ENCODE measurements at places on chromosomes 7 and 10.

- no peak for DNase-seq
Measured at GRCh38 chr10:85916994-85917573, 449.5 kb downstream of the GRID1 start.

DNA sequence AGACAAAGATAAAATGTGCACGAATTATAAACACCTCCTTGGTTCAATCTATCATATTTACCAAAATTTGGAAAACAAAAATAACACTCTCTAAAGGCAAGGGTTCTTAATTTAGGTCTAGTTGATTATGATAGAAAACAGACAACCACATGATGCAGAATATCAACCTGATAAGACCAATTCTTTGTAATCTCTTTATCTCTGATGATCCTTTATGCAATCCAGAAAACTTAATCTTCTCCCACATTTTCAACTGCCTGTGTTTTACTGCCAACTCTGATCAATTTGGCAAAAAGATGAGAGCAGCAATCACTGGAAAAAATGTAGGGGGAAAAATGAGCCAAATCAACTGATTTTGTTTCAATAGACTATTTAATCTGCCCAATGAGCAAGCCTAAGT, 148.5 kb downstream of the LRRN3 start:
- no peak for DNase-seq

- no peak for DNase-seq
Measured at GRCh38 chr10:48931188-48931587, 8.5 kb downstream of the LRRC18 start.

DNA sequence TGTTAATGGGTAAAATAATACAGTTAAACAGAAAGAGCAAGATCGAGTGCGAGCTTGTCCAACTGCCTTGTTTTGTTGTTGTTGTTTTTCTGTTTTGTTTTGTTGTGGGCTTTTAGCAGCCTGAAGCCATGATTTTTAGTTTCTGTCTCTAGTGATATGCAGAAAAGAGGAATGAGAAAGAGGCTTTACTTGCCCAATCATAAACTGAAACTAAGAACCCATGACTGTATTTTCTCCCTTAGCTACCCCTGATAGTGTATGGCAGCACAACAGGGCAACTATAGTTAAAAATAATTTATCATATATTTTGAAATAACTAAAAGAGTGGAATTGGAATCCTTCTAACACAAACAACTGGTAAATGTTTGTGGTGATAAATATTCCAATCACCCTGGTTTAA, 493.9 kb downstream of the GLRX3 start:
- DNase-seq, result no peak

GRCh38 chr7:159036916-159037605, 107.6 kb downstream of the VIPR2 start:
- no peak for DNase-seq

- DNase-seq, result no peak
Measured at GRCh38 chr7:45162943-45163691, 5.5 kb downstream of the RAMP3 start.

DNA sequence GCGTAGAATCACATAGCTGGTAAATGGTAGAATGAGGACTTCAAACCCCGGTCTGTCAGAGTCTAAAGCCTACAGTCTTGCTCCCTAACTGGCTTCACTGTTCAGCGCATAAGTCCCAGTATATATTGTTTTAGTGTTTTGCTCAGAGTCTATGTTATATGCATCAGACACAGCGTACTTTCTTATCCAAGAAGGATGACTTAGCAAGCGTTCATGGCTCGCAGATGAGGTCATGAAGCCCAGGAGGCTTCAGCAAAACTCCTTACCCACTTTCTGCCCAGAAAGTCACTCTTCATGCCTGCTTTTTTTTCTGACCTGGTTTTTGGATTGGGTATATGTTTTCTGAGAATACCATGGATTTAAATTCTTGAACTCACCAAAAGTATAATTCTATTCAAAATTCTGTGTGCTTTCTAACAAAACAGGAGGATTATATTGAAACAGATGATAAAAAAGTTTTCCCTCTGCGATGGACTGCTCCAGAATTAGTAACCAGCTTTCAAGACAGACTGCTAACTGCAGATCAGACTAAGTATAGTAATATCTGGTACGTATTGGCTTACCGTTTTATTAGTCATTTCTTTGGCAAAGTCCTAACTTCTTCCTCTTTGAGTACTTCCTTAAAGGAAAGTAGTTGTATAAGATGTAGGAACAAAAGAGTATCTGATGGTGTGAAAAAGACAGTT, 24.6 kb upstream of the BHLHA15 start:
- no peak for DNase-seq

Measured in T-helper 9 cell (primary cell).